Fibroblast of mammary gland (primary cell): ENCODE measurements at places on chromosomes 16 and 17.

DNA sequence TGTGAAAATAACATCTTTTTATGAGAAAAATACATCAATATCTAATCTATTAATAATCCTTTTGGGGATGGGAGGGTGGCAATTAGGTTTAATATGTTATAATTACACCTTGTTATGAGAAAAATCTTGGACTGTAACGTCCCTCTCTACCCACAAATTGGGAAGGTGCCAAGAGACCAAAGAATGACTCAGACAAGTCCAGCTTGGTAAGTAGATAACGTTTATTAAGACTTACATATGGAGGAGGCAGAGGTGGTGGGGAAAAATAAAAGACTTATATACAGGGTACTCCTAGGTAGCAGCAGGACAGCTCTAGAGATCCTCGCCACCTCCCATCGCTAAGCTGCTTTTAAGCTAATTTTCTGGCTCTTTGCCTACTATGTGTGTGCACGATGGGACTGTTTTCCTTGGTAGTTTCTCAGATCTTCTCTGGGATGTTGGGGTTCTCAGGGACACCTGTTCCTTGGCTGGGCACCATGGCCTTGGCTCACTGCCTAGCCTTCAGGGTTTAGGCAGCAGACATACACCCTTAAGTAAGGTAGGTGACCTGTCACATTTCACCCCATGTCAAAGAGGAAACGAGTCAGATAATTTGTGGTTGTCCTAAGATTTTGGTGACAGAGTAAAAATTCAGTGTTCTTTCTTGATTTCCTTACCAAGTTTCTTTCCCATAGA, 31.5 kb downstream of the RBL2 start:
- DNase-seq = peak; percentile 76

DNA sequence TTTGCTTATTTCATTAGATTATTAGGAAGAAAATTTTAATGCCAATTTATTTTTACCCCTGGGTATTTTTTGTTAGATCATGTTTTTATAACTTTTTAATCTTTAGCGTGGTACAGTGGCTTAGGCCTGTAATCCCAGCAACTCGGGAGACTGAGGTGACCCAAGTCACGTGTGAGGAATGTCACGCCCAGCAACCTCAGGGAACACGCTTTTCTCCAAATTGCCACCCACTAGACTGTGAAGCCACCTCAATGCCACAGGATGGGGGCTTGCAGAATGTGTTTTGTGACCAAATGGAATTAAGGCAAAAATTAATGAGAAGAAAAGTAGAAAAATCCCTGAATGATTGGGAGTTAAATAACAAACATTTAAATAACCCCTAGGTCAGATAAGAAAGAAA, 141.8 kb downstream of the LAT start:
- DNase-seq = no peak

GRCh38 chr17:66542129-66542966, 239.9 kb downstream of the PRKCA start:
- DNase-seq = peak; percentile 70

GRCh38 chr17:33966410-33967059, 288.6 kb upstream of the CCL2 start:
- DNase-seq = no peak

GRCh38 chr17:81703747-81704654, 834 bp downstream of the MRPL12 start:
- DNase-seq = no peak

GRCh38 chr16:58507963-58508670, 7.2 kb upstream of the SETD6 start:
- no peak for DNase-seq

DNA sequence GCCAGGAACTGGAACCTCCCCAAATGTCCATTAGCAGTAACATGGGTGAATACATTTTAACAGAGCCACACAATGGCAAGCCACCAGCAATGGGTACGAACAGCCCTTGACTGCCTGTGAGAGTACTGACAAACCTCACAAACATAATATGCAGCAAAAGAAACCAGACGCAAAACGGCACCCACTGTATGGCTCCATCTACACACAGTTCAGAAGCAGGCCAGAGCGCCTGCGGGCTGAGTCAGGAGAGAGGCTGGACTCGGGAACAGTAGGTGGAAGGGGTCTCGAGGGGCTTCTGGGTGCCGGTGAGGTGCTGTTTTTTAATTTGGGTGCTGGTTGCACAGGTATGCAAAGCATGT, 77.4 kb upstream of the TOB1 start:
- no peak for DNase-seq

DNA sequence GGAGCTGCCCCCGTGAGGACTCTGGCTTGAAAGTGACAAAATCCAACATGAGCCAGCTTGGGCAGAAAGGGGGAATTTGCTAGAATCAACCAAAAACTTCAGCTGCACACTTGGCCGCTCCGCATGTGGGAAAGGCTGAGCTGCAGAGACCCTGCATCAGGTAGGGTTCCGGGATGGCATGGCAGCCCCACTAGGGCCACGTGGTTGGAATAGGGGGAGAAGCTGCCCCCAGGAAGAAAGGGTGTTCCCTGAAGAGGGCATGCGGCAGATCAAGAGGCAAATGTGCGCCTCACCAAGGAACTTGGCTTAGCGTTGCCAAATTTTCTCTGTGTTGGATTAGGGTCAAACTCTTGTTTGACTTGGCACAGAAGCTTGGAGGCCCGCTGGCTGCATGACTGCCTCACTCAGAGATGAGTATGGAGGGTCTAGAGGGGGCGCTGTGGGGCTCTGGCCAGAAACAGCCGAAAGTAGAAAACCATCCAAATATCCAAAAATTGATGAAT, 29.2 kb upstream of the WFIKKN2 start:
- DNase-seq = peak; percentile 47

DNA sequence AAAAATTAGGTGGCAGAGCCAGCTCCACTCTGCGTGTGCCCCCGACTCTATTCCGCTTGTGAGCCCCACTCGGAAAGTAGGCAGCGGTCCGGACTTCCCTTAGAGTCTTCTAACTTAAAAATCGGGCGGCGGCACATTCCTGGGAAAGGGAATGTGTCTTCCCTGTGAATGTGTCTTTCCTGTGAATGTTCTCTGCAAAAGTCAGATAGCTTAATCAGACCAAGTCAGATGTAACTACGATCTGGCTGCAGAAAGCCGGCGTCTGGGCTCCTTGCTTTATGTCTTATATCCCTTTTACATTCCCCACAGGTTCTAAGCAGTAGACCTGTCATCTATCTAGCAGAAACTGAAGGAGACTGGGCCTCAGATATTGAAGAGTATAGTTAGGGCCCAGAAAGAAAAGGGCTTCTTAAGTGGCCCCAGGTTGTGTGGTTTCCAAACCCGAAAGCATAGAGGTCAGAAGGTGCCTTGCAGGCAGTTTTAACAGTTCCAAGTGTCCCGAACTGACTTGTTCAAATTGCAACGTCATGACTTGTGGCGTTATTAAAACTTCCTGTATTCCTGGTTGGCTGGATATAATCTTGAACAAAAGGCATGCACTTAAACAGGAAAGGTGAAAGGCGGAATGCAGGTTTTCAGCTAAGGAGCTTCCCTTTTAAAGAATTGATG, 601 bp downstream of the PHKB start:
- DNase-seq = peak; percentile 72

- no peak for DNase-seq
Observed at GRCh38 chr17:13958773-13959172, 110.5 kb upstream of the COX10 start.

GRCh38 chr16:1689853-1690252, 11.8 kb downstream of the JPT2 start:
- no peak for DNase-seq

GRCh38 chr17:4712526-4712925, 2.1 kb downstream of the ARRB2 start:
- DNase-seq = no peak

DNA sequence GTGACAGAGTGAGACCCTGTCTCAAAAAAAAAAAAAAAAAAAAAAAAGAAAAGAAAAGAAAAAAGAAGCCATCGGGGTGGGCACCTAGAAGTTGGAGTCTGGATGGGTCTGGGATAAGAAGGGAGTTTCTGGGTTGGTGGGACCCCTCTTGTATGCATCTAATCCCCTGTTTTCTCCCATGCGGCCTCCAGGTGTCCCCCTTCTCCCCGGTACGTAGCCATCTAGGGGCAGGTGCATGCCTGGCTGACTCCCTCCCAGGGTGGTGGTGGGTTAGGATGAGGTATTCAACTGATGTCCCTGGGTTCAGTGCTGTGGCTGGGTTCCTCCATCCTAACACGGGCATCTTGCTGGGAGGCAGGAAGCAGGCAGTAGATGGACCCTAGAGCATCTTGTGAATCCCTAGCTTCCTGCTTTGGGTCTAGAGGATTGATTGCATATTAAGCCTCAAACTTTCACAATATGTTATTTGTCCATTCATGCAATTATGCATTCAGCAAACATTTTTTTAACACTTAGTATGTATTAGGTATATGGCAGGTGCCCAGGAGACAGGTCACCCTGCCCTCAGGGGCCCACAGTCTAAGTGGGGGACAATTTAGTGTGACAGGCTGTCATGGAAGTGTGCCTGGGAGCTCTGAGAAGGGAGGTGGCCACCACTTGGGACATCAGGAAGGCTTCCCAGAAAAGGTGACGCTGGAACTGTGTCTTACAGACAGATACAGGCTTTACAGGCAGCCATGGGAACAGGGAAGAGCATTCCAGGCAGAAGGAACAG, 13.1 kb downstream of the FMNL1 start:
- DNase-seq = no peak

DNA sequence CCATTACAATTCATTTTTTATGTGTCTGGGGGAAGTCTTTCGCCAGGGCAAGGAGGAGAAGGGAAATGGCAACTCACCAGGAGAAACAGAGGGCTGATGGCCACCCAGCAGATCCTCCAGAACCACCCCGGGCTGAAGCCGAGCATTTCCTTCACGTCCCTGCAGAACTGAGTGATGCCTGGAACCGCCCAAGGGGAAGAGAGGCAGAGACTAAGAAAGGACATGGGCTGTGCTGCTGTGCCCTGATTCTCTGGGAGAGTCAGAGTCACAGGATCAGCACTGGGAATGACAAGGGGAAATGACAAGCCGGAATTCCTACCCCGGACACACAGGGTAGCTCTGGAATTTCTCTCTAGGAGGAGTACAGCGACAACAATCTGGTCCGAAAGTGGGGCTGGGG, 27.8 kb downstream of the SLC6A4 start:
- DNase-seq = no peak

- DNase-seq = peak; percentile 92
Observed at GRCh38 chr17:67779098-67779672, 46.1 kb upstream of the BPTF start.

- DNase-seq = no peak
Observed at GRCh38 chr16:49876716-49877129, 20.8 kb upstream of the ZNF423 start.

- no peak for DNase-seq
Observed at GRCh38 chr17:37082985-37083384, 134.2 kb downstream of the AATF start.

- no peak for DNase-seq
Observed at GRCh38 chr16:880471-881171, 80.1 kb upstream of the GNG13 start.

- no peak for DNase-seq
Observed at GRCh38 chr16:31323959-31324629, 30.9 kb upstream of the ITGAX start.

DNA sequence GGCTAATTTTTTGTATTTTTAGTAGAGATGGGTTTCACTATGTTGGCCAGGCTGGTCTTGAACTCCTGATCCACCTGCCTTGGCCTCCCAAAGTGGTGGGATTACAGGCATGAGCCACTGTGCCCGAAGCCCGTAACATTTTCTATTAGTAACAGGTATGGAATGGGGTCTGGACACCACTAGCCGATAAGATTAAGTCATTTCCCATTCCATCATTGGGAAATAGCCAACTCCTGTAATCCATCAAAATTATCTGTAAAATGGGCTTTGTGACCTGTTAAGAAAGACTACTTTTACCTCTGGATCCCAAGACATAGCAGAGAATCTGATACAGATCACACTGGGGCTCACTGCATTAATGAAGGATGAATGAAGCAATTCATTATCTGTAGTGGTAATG, 3.9 kb upstream of the LUC7L3 start:
- DNase-seq = no peak

DNA sequence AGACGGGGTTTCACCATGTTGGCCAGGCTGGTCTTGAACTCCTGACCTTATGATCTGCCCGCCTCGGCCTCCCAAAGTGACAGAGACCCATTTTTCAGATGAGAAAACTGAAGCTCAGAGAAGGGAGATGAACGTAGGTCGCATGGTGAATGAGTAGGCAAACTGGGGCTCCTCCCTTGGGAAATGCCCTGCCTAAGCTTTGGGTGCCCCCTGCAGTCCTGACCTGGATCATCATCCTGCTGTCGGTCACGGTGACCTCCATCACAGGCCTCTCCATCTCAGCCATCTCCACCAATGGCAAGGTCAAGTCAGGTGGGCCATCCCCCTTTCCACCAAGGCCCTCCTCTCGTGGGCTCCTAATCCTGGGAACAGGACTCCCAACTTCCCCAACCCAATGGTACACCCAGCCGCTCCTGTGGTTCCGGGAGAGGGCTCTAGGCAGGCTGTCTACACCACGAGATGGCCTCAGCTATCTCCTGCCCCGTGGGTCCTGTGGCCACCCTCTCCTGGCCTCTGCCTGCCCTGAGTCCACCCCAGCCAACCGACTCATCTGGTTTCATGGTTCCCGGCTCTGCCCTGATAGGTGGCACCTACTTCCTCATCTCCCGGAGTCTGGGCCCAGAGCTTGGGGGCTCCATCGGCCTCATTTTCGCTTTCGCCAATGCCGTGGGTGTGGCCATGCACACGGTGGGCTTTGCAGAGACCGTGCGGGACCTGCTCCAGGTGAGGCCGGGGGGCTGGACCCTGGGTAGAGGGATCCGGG, 4.7 kb downstream of the SLC12A3 start:
- DNase-seq = peak; percentile 39

DNA sequence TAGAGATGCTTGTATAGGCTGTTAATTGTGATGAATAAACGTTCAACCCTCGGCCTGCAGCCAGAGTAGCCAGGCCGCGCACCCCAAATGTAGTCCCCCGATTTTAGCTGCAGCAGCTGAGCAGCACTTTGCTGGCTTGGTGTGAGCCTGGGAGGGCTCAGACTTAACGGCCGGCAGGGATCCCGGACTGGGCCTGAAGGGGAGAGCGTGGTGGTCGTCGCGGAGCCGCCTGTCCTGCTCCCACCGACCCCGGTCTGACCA, 11.9 kb downstream of the ZNF629 start:
- DNase-seq = no peak

DNA sequence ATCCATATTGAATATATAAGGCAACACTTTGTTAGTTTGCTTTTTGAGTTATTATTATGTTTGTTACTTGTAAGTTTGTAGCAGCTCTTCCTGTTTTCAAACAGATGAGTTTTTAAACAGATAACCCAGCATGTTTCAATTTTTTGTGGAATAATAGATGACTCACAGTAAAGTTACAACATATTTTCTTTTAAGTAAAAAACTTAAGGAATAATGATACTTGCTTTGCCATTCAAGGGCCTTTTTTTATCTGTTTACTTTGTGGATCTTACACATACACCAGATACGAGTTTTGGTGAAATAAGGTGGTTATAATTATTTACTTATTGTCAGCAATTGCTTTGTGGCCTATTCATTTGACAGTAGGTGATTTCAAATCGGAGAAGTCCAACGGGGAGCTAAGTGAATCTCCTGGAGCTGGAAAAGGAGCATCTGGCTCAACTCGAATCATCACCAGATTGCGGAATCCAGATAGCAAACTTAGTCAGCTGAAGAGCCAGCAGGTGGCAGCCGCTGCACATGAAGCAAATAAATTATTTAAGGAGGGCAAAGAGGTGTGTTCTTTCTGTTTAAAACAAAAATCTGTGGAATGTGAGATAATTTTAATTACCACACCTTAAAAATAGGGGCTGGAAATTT, 66.3 kb downstream of the BPTF start:
- peak; percentile 82 for DNase-seq

- peak; percentile 99 for DNase-seq
Observed at GRCh38 chr17:8173056-8173870, 2.9 kb downstream of the TMEM107 start.

- peak; percentile 91 for DNase-seq
Observed at GRCh38 chr17:45073414-45074070, 12.4 kb downstream of the NMT1 start.
